LoVo (cell line): ENCODE measurements at places on chromosomes 1 and 21.
A peak's percentile ranks its signal among the peaks of the same experiment; 100 is the strongest.

DNA sequence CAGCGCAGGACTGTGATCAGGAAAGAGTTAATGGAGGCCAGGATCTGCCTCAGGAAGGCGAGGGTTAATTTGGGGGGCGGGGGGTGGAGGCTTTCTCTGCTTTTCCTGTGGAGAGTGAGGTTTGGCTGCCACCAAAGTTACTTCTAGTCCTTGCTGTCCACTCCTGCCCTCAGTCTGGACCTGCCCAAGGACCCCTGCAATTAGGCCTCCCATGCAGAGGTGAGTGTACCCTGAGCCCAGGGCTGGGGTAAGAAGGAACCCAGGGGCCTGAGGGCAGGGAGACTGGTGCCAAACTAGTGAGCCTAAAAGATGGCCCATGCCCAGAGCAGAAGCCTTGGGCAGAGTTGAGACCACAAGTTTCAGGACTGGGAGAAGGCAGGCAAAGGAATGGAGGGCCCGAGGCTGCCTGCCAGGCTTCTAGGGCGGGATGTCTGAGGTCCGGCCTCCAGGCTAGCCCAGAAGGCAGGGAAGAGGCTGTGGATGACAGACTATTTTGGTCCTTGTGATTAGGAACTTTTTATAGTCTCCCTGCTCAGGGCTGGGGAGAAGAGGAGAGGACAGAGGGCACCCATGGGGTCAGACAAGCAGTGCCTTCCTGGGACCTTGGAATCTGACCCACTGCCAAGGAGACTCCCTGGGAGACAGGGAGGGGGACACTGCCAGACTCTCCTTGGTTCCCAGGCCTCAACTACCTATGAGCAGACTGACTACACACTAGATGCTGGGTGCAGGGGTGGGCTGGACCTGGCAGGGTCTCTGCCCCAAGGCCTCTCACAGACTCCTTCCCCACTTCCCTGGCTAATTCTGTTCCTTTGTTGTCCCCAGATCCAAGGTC is at the start of gene FAM110D:
Gene FAM110D, plus strand, starts transcription at position 172 of the 835 bp plus-strand sequence. CDS start 2,213 bp downstream, outside the sequence.
- DNase-seq, result no peak

GRCh38 chr1:13624526-13624925 is 40.9 kb downstream of the PDPN start:
- no peak for DNase-seq

DNA sequence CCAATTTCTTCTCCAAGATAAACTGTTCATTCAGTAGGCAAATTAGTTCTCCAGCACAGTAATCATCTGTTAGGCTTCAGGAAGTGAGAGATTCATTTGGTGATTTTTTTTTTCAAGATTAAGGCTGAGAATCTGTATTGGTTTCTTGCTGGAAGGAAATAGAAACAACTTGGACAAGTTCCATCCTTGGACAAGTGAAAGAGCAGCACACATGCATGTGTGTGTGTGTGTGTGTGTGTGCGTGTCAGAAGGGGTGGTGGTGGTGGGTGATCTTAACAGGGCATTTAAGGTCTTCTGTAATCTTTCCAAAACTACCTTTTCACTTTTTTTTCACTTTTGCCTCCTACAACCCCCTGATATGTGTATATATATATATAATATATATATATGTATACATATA is 15.9 kb upstream of the SUCO start:
- no peak for DNase-seq

DNA sequence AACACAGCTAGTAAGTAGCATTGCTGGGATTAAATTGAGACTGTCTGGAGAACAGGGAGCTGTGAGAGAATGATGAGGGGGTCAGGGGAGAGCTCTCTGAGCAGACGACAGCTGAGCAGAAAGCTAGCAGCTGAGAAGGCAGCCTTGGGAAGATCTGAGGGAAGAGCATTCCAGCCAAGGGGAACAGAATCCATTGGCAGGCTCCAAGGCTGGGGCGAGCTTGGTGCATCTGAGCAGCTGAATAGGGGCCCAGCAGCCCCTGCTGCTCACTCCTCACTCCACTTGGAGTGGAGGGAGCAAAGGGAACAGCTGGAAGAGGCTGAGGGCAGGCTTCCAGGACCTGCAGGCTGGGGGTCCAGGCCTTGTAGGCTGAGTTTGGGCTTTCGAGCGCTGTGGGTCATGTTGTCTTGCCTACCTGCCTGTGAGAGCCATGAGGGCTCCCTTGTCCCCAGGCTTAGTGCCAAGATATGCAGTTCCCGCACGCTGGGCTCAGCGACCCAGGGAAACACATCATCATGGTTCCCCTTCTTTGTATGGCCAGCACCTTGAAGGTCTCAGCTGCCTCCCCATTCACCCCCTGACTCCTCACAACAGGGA is 10.5 kb downstream of the ACOT11 start:
- no peak for DNase-seq

- DNase-seq, result peak; percentile 8
Observed at GRCh38 chr1:202593845-202594244, 116.4 kb downstream of the SYT2 start.

- no peak for DNase-seq
Observed at GRCh38 chr1:69639159-69639558, 71.4 kb downstream of the LRRC7 start.

- no peak for DNase-seq
Observed at GRCh38 chr1:213783893-213784292, 203.9 kb upstream of the PROX1 start.

GRCh38 chr21:44702111-44702972 is 5.4 kb downstream of the KRTAP10-12 start:
- no peak for DNase-seq

- no peak for DNase-seq
Observed at GRCh38 chr1:33140153-33141149, 41.4 kb downstream of the TRIM62 start.

- DNase-seq, result no peak
Observed at GRCh38 chr1:50231209-50231608, 122.5 kb downstream of the ELAVL4 start.

GRCh38 chr1:173960625-173961024 is 43.5 kb upstream of the SERPINC1 start:
- no peak for DNase-seq

- no peak for DNase-seq
Observed at GRCh38 chr1:157849229-157849875, 7.7 kb upstream of the CD5L start.

DNA sequence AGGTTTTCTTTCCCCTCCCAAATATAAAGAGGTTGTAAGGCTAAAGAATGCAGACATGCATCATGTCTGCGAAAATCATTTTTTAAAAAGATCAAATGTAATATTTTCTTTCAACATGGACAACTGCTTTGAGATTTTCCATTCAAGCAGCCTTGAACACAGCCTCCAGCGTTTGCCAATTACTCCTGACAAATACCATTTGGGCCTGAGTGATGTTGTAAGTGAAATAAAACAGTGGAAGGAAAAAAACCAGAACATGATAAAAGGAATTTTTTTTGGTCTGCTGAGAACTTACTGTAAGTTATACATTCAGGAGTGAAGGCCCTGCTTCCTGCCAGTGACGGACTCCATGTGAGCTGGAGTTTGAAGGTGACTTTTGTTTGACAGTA is 37.2 kb downstream of the SETD4 start:
- DNase-seq, result no peak

DNA sequence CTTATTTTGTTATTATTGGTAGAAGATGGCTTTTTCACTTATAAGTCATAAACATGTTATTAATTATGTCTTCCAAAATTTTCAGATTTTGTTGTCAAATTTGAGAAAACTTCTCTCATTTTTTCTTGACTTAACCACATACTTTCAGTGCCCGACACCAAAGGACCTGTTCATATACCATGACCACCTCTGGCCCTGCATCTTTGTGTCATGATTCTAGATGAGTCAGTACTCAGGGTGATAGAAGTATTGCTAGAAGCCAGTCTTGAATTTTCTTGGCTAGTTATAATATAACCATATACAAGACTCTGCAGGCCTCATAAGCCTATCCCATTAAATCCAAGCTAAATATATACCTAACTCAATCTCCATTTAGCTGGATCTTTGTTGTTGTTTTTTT is 35.4 kb upstream of the DPH5 start:
- DNase-seq, result no peak

DNA sequence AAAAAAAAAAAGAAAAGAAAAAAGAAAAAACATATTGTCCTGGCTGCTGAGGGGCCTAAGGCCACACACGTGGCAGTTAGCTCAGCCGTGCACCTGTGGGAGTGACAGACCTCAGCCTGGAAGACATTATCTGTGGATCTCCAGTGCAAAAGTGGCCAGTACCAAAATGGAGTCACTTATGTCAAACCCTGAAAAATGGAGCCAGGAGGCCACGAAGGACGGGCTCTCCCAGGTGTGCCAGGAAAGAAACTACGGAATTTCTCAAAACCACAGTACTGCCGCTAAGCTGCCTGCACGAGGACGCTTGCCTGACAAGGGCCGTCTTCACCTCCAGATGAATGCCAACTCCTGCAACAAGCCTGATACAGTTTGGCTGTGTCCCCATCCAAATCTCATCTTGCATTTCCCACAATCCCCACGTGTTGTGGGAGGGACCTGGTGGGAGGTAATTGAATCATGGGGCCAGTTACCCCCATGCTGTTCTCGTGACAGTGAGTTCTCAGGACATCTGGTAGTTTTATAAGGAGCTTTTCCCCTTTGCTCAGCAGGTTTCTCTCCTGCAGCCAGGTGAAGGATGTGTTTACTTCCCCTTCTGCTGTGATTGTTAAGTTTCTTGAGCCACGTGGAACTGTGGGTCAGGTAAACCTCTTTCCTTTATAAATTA is 5.3 kb upstream of the MIB2 start:
- no peak for DNase-seq

DNA sequence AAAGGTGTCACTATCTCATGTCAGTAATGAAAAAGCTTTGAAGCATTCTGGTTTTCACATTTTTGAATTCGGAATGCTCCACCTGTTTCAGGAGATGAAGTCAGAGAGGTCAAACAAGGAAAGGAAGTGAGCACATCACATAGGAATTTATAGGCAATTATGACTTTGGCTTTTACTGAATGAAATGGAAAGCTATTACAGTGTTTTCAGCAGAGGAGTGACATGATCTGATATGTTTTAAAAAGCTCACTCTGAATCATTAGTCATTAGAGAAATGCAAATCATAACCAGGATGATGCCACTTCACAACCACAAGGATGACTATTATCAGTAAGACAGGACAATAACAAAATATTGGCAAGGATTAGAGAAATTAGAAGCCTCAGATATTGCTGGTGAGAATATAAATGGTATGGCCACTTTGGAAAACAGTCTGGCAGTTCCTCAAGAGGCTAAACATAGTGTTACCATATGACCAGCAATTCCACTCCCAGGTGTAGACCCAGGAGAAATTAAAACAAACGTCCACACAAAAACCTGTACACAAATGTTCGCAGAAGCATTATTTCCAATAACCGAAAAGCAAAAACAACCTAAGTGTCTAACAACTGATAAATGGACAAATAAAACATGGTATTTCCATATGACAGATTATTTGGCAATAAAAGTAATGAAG is 7.5 kb downstream of the TAF1A start:
- peak; percentile 67 for DNase-seq

DNA sequence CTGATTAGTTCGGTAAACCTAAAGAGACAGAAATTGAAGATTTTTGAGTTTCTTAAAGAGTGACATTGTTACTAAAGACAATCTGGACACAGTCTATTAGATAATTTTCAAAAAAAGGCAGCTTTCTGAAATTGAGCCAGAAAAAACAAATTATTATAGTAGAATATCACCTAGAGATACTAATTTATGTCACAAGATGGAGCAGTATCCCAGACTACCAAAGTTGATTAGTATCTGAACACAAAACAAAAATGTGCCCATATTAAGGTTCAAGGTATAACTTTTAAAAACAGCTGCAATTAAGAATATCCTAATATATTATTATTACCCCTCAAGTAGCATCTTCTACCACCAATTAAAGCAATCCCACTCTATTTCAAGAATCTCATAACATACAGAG is 40.5 kb upstream of the SYT2 start:
- no peak for DNase-seq

GRCh38 chr1:212565079-212565478 is 43.5 kb upstream of the ATF3 start:
- DNase-seq, result no peak

DNA sequence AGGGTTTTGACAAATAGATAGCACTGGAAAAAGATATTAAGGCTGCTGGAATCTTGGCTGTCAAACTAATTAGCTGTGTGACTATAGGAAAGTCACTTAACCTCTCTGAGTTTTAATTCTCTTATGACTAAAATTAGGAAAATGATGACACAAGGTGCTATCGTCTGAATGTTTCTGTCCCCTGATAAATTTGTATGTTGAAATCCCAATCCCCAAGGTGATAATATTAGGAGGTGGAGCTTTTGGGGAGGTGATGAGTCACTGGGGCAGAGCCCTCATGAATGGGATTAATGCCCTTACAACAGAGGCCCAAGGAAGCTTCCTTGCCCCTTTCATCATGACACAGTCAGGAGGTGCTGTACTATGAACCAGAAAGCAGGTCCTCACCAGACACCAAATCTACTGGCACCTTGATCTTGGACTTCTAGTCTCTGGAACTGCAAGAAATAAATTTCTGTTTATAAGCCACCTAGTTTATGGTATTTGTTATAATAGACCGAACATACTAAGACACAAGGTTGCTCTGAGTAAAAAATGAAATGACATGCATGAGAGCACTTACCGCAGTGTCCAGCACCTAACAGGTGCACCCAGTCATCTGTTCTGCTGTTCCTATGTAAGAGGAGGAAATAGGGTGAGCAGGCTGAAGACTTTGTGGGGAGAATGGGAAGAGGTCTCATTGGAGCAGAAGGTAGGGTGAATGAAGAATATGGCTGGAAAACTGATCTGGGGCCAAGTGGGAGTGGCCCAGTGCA is 26.3 kb upstream of the DISP1 start:
- no peak for DNase-seq

- DNase-seq, result no peak
Observed at GRCh38 chr1:63051356-63051755, 267.4 kb downstream of the ATG4C start.

GRCh38 chr1:211384524-211384923 is 57.9 kb downstream of the TRAF5 start:
- no peak for DNase-seq

- no peak for DNase-seq
Observed at GRCh38 chr1:209704584-209704983, at the start of gene HSD11B1. TSS of gene HSD11B1 (plus strand) at chr1:209704846. CDS start at chr1:209704943, 97 bp downstream.

- DNase-seq, result no peak
Observed at GRCh38 chr1:182249201-182249676, 142.4 kb downstream of the GLUL start.

GRCh38 chr21:39153842-39154241 is 29.4 kb downstream of the PSMG1 start:
- no peak for DNase-seq

GRCh38 chr1:77831566-77831965 is 52.1 kb downstream of the MIGA1 start:
- no peak for DNase-seq

- no peak for DNase-seq
Observed at GRCh38 chr1:246160905-246161304, 346.2 kb downstream of the SMYD3 start.

GRCh38 chr21:34348890-34349519 is 14.8 kb upstream of the KCNE2 start:
- no peak for DNase-seq
